Mesenchymal stem cell (in vitro differentiated cells and primary cell): ENCODE measurements at places on chromosomes 11 and 22.
A peak's percentile ranks its signal among the peaks of the same experiment; 100 is the strongest.

DNA sequence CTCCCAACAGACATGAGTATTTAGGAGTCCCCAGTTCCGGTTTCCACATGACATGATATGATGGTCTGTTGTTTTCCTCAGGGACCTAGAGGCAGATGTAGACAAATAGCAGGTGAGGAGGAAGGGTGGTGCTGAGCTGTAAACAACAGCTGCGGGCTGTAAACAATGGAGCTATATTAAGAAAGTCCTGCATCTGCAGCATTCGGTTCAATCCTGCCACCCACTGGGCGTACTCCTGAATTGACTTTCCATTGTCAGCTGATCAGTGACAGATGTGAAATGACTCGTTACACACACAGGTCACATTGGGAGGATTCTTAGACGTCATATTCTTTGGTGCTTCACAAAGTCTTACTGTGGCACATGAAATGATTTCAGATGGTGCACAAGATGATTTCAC lies 26.8 kb upstream of the RAG1 start:
- peak; percentile 70 for DNase-seq

DNA sequence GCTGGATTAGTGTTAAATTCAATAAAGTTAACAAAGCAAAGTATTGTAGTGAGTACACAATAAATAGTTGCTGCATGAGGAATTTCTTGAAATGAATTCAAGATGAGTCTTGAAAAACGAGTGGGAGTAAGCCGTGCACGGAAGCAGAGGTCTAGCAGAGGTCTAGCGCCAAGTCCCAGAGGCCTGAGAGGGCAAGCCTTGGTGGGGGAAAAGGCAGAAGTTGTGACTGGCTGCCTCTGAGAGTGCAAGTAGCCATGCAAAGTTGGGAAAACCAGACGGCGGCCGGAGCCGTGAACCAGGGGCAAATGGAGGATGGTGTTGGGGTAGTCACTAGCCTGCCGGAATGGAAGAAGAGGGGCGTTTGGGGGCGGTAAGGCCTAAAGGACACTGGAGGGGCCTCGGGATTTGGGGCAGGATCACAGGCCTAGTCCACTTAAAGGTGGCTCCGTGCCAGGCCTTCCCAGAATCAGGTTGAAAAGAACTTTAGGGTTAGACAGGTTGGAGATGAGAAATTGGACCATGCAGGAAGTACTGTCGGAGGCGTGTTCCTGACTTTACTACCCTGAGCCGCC lies 379 bp upstream of the SLC3A2 start:
- DNase-seq = peak; percentile 68

GRCh38 chr11:103486604-103487003 lies 377.4 kb downstream of the DYNC2H1 start:
- no peak for DNase-seq

GRCh38 chr11:88484873-88485621 lies 147.5 kb upstream of the CTSC start:
- peak; percentile 36 for DNase-seq

DNA sequence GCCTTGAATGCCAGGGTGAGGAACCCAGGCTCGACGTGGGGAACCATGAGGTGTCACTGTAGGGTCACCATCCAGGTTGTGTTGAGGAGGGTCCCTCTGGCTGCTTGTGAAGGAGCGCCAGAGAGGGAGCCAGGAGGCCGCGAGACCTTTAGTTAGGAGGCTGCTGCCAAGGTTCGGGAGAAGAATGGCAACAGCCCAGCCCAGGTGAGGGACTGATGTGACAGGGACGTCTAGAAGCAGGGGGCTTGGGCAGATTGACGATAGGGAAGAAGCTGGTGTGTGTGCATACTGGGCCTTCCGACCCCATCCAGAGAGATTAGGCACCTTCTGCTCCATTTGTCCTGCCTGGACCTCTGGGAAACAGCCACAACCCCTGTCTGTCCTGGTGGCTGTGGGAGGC lies 49.0 kb downstream of the MYO7A start:
- no peak for DNase-seq

- DNase-seq = no peak
Measured at GRCh38 chr11:120095516-120095915, 42.4 kb downstream of the TRIM29 start.

- DNase-seq = no peak
Measured at GRCh38 chr11:61114913-61115312, 12.6 kb downstream of the CD5 start.

DNA sequence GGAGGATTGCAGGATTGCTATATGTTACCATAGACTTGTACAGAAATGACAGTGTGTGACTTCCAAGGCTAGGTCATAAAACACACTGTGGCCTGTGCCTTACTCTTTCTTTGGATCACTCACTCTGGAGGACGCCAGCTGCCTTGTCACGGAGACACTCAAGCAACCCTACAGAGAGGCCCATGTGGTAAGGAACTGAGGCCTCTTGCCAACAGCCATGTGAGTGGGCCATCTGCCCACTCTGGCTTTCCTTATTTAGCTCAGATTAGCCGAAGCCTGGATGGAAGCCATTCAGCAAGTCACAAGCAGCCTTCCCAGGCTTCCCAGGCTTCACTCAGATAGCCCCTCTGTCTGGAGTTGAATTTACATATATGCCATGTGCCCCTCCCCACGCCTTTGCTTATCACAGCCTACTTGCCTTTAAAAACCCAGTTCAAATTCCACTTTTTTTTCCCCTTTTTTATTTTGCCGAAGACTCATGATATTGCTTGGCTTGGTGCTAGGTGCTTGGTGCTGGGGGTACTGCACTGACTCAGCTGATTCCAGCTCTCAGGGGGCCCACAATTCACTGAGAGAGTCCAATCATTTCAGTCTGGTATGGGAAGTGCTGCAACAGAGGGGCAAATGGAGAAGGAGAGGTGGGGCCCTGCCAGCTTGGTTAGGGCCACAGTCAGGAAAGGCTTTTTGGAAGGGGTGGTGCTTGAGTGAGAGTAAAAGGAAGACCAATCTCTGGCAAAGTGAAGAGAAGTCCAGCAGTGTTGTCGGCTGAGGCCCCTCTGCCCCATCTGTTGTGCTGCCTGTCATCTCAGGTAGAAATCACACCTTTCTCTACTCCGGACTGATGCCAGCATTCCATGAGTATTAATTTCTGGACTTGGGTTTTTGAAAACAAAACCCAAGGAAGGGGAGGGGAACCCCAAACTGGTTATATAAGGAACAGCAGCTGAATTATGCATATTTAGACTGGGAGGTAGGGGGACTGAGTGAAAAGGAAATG lies 14.5 kb upstream of the P4HA3 start:
- DNase-seq = peak; percentile 35

- peak; percentile 18 for DNase-seq
Measured at GRCh38 chr11:64093233-64094039, 57.7 kb downstream of the FLRT1 start.

DNA sequence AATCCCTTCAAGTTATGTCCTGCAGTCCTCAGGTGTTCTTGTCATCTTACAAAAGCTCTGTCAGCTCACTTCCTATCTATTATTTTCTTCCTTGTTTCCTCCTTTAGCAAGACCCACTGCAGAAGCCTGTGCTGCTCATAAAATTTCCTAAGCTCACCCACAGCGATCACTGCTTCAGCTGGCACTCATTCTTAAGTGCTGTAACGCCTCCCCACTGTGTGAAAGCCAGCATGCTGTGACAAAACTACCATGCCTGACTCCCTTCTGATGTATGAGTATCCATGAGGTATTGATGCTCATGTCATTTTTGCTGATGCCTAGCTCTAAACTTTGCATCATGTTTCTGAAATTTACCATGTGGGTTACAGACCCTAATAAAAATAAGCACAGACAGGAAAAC lies 41.5 kb upstream of the CNTN5 start:
- no peak for DNase-seq

DNA sequence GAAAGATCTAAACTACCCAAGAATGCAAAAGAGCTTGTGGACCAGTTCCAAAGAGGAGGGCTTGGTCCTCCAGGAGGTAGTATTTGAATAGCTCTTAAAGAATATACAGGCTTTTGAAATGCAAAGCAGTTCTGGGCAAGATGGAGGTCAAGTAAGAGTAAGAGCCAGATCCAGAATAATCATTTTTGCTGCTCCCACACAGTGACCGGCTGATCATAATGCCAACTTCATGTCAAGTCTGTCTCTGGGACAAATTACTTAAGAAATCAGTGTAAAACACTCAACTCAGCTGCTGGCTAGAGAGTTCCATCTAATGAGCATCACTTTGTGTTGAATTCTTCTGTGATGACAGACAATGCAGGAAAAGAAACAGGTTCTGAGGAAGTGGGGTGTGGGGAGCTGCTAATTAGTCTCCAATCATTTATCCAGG lies 250.9 kb upstream of the NARS2 start:
- no peak for DNase-seq

- no peak for DNase-seq
Measured at GRCh38 chr11:109707411-109707810, 285.4 kb downstream of the C11orf87 start.

- no peak for DNase-seq
Measured at GRCh38 chr22:33984656-33985285, 64.5 kb upstream of the LARGE1 start.
